ENCODE measurements at places on chromosomes 12 and 14. TPM values are rescaled to one million over a fixed set of nuclear protein-coding genes. Genes with fewer than 3 reads are reported as not detected.
A peak's percentile ranks its signal among the peaks of the same experiment; 100 is the strongest.

The KRT77 gene
- total RNA-seq, result not detected

The EML5 gene
- 10.3 TPM for total RNA-seq

The FERMT2 gene
- 90.9 TPM for total RNA-seq

The IKZF4 gene
- 2.3 TPM for total RNA-seq

The RPS6KL1 gene
- not detected for total RNA-seq

The GLT1D1 gene
- total RNA-seq, result not detected

The TULP3 gene
- 30.3 TPM for total RNA-seq

The C12orf56 gene
- 1.7 TPM for total RNA-seq

The POTEM gene
- total RNA-seq, result not detected

DNA sequence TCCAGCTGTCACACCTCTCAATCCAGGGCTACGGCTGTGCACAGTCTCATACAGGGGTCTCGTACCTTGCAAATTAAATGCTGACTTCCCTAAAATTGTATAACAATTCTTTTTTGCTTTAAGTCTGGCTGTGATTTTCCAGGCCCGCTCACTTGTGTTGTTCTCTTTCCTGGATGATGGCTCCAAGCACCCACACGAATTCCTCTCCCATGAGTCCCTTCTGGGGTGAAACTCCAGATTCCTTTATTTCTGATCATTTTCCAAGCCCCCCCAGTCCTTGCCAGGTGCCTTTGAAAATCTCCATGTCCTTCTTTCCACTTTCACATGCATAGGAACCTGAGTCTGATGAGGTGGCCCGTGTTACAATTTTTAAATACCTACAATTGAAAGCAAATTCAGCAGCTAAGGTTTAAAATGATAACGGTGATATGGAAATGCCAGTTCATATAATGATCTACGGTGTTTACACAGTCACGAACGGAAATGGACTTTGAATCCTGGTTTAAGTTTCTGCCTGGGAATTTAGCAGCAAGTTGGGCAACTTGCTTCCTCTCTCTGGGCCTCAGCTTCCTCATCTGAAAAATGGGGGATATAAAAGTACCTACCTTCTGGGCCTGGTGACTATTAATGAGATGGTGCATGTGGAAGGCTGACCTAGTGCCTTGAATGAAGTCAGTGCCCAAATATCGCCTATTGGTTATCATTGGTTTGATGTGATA, 85.5 kb downstream of the STAB2 start:
- H3K4me1 ChIP-seq, result peaks cover 10% of the 10 kb centered on the region
- H3K36me3 ChIP-seq, result no peaks in the 10 kb centered on the region
- no peaks in the 10 kb centered on the region for H3K27me3 ChIP-seq
- H3K27ac ChIP-seq, result peak overlapping the region; percentile 6
- peak; percentile 75 for DNase-seq

DNA sequence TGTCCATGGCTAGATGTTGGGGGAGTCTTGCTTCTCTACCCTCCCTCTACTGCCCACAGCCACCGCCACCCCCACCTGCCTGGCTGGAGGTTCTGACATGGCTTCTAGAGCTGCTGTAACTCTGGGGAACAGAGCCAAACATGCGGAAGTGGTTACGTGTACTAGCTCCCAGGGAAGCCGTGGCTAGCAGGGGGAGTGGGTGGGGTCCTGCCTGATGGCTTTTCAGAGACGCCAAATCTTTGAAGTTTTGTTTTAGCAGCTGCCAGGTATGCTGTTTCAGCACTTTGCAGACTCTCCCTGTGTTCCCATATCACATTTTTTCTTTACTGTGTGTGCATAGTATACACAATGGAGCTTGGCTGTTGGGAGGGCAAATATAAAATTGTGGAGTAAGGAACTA, 150.3 kb downstream of the TGFB3 start:
- H3K27ac ChIP-seq, result peak overlapping the region; percentile 85
- H3K36me3 ChIP-seq, result no peaks in the 10 kb centered on the region
- peaks cover 19% of the 10 kb centered on the region for H3K4me1 ChIP-seq
- H3K27me3 ChIP-seq, result no peaks in the 10 kb centered on the region

DNA sequence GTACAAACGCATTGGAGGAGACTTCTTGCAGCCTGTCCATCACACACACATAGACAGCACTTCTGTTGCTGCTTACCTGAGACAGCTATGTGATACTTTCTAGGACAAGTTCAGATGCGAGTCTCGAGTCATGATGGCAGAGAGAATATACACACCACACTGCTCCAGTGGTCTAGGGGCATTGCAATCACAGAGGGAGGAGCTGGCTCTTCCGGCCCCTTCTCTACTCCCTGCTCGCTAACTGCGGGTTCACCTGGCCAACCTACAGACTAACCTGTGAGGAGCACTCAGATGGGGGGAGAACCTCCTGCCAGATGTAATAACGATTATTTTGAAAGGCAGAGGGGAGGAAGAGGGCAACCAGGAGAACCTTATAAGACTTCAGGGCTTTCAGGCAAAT, 30.7 kb downstream of the EMP1 start:
- no peak overlapping the region for H3K27ac ChIP-seq
- no peak overlapping the region for H3K4me3 ChIP-seq
- peaks cover 1% of the 10 kb centered on the region for H3K4me1 ChIP-seq
- DNase-seq, result no peak
- H3K36me3 ChIP-seq, result no peaks in the 10 kb centered on the region

GRCh38 chr14:83702619-83703018, 1827.3 kb upstream of the FLRT2 start:
- no peaks in the 10 kb centered on the region for H3K4me1 ChIP-seq
- no peak overlapping the region for H3K4me3 ChIP-seq
- no peaks in the 10 kb centered on the region for H3K36me3 ChIP-seq
- no peaks in the 10 kb centered on the region for H3K27me3 ChIP-seq

DNA sequence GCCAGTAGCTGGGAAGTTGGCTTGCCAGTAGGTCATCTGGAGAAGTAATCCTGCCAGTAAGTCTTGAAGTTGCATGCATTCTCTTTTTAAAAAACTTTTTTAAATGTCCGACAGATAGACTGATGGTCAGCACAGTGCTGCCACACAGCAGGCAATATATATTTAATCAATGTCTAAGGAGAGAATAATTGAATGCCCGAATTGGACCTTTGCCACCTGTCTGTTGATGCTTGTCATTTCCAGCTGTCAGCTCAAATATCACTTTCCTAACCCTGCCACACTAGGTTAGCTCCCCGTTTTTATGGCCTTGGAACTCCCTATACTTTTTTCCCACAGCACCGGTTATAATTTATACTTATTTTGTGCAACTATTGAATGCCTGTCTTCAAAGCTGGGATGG, 2.1 kb upstream of the SLC15A4 start:
- H3K27ac ChIP-seq, result no peak overlapping the region
- H3K27me3 ChIP-seq, result no peaks in the 10 kb centered on the region
- H3K36me3 ChIP-seq, result no peaks in the 10 kb centered on the region
- no peak overlapping the region for H3K4me3 ChIP-seq

- H3K4me3 ChIP-seq, result no peak overlapping the region
- no peak overlapping the region for H3K27ac ChIP-seq
- no peak for DNase-seq
- H3K4me1 ChIP-seq, result no peaks in the 10 kb centered on the region
Observed at GRCh38 chr14:49497725-49498348, 88.3 kb downstream of the RPS29 start.

GRCh38 chr12:21265932-21266331, 68.8 kb downstream of the SLCO1A2 start:
- no peaks in the 10 kb centered on the region for H3K36me3 ChIP-seq
- no peaks in the 10 kb centered on the region for H3K27me3 ChIP-seq
- H3K4me3 ChIP-seq, result no peak overlapping the region
- no peak overlapping the region for H3K27ac ChIP-seq
- no peaks in the 10 kb centered on the region for H3K4me1 ChIP-seq
- DNase-seq, result no peak

GRCh38 chr14:101373690-101374295, 187.5 kb upstream of the DIO3 start:
- H3K27me3 ChIP-seq, result no peaks in the 10 kb centered on the region
- H3K27ac ChIP-seq, result no peak overlapping the region
- H3K4me3 ChIP-seq, result no peak overlapping the region
- DNase-seq, result no peak
- H3K36me3 ChIP-seq, result no peaks in the 10 kb centered on the region

DNA sequence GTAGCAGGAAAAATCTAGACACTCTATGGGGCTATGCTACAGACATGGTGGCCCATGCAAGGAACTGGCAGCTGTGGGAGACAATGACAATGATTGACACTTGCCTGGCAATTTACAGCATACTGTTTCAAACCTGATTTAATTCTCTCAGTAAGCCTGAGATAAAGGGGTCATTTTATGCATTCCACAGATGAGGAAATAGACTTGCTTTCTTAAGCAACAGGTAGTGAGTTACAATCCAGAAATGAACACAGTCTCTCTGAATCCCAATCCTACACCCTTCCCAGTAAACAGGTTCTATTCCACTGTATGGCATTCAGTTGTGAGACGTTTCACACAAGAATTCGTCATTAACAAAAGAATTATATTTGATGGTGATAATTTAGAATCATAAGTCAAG, 15.5 kb upstream of the PCNX1 start:
- H3K4me1 ChIP-seq, result no peaks in the 10 kb centered on the region
- H3K27ac ChIP-seq, result no peak overlapping the region
- no peaks in the 10 kb centered on the region for H3K36me3 ChIP-seq
- DNase-seq, result no peak

DNA sequence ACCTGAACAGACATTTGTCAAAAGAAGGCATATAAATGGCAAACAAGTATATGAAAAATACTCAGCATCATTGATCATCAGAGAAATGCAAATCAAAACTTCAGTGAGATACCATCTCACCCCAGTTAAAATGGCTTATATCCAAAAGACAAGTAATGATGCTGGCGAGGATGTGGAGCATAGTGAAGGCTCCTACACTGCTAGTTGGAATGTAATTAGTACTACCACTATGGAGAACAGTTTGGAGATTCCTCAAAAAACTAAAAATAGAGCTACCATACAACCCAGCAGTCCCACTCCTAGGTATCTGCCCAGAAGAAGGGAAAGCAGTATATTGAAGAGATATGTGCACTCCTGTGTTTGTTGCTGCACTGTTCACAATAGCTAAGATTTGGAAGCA, 146.1 kb downstream of the TGFB3 start:
- H3K4me1 ChIP-seq, result peaks cover 17% of the 10 kb centered on the region
- no peak for DNase-seq
- no peak overlapping the region for H3K27ac ChIP-seq
- H3K4me3 ChIP-seq, result no peak overlapping the region
- H3K27me3 ChIP-seq, result no peaks in the 10 kb centered on the region

- no peak overlapping the region for H3K4me3 ChIP-seq
- no peak for DNase-seq
- no peaks in the 10 kb centered on the region for H3K4me1 ChIP-seq
- no peaks in the 10 kb centered on the region for H3K27me3 ChIP-seq
- H3K27ac ChIP-seq, result no peak overlapping the region
- H3K36me3 ChIP-seq, result no peaks in the 10 kb centered on the region
Observed at GRCh38 chr12:77047341-77048109, 17.8 kb downstream of the E2F7 start.

GRCh38 chr12:9345171-9345570, 137.0 kb upstream of the PZP start:
- no peak for DNase-seq
- no peak overlapping the region for H3K27ac ChIP-seq
- no peaks in the 10 kb centered on the region for H3K36me3 ChIP-seq
- H3K4me1 ChIP-seq, result no peaks in the 10 kb centered on the region
- H3K27me3 ChIP-seq, result no peaks in the 10 kb centered on the region

DNA sequence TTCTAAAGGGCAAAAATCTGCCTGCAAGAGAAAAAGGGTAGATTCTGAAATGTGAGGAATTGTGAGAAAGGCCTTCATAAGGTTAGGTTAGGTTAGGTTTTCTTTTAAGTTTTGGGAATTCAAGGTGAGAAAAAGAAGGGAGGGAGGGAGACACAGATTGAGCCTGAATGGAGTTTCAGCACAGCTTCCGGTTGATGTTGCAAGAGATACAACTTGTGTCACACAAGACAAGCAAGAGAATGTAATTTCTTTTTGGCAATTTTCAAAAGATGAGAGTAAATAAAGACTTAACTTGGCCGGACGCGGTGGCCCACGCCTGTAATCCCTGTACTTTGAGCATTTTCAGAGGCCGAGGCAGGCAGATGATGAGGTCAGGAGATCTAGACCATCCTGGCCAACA, 63.8 kb downstream of the CPSF2 start:
- no peak overlapping the region for H3K4me3 ChIP-seq
- H3K4me1 ChIP-seq, result no peaks in the 10 kb centered on the region
- H3K27ac ChIP-seq, result no peak overlapping the region
- H3K36me3 ChIP-seq, result no peaks in the 10 kb centered on the region

DNA sequence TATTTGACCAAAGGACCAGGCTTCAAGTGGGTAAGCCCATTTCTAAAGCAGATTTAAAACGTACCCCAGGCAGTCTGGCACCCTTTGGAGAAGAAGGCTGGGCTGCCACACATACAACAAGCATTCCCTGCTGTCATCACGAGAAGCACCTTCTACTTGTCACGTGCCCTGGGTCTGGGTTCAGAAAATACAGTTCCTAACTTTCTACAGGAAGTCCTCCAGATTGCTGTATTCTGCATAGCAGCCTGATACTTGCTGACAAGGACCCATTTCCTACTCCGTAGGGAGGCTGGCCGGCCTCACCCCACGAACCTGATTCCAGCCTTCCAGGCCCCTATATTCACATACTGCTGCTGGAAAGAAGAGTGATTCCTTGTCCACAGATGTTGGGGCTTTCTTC, 7.4 kb downstream of the CLMN start:
- H3K4me1 ChIP-seq, result peaks cover 65% of the 10 kb centered on the region
- H3K36me3 ChIP-seq, result no peaks in the 10 kb centered on the region
- no peaks in the 10 kb centered on the region for H3K27me3 ChIP-seq
- no peak for DNase-seq

DNA sequence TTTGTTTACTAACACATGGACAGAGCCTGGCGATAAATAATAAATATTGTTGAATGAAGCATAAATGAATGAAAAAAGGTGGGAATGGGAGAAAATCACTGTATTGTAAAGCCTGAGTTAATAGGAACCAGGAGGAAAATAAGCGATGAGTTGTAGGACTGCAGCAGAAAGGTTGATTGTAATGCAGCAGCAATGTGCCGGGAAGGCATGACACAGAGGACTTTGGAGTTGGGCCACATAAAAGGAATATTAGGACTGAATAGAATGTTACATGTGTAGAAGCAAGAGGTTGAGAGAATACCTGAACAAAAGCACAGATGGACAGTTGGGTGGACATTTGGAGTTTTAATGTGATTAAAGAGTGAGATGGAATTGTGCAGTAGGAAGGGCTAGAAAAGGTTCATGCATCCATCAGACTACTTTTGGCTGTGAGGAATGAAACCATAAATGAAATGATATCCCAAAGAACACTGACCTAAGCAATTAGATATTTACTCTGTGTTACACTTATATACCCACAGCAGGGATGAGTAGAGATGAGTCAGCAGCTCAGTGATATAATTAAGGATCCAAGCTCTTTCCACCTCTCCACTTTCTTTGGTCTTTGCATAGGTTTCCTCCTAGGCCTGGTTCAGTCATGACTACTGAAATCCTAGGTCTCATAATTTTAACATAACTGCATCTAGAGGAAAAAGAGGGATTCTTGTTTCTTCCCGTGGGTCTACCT, 55.4 kb downstream of the CCER1 start:
- no peak overlapping the region for H3K27ac ChIP-seq
- H3K36me3 ChIP-seq, result no peaks in the 10 kb centered on the region
- no peaks in the 10 kb centered on the region for H3K27me3 ChIP-seq
- no peak for DNase-seq
- H3K4me1 ChIP-seq, result no peaks in the 10 kb centered on the region

GRCh38 chr14:64639340-64639821, 64.8 kb upstream of the PLEKHG3 start:
- H3K36me3 ChIP-seq, result no peaks in the 10 kb centered on the region
- DNase-seq, result no peak
- H3K4me1 ChIP-seq, result no peaks in the 10 kb centered on the region
- H3K27me3 ChIP-seq, result no peaks in the 10 kb centered on the region

- no peaks in the 10 kb centered on the region for H3K27me3 ChIP-seq
- no peak for DNase-seq
- H3K27ac ChIP-seq, result no peak overlapping the region
- H3K4me3 ChIP-seq, result no peak overlapping the region
Observed at GRCh38 chr12:93176610-93177126, 201.1 kb upstream of the NUDT4 start.

Data from stomach (tissue), 19 donors.